NCI-H460 (cell line): ENCODE measurements at places on chromosomes 2 and 18.

DNA sequence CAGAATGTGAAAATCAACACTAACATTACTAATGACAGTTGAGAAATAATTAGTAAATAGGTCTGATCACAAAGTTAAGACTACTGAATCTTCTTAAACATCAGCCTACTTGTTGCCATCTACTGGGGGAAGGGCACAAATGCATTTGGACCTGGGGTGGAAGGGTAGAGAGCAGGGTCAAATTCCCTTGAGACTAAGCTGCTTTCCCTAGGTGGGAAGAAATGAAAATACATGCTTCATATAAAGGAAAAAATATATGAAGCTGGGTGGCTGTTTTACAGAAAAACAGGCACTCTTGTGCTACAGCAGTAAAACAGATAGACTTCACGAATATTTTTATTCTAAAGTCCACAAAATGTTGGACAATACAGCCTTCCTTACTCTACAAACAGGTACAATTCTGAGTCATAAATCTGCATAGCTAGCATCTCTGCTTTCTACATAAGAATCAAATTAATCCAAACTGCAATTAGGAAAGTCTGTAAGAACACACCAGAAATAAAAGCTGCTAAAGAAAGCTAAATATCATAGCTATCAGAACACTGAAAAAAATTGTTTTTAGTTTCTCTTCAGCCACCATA, 10.9 kb downstream of the TRIP12 start:
- DNase-seq = peak; percentile 30

DNA sequence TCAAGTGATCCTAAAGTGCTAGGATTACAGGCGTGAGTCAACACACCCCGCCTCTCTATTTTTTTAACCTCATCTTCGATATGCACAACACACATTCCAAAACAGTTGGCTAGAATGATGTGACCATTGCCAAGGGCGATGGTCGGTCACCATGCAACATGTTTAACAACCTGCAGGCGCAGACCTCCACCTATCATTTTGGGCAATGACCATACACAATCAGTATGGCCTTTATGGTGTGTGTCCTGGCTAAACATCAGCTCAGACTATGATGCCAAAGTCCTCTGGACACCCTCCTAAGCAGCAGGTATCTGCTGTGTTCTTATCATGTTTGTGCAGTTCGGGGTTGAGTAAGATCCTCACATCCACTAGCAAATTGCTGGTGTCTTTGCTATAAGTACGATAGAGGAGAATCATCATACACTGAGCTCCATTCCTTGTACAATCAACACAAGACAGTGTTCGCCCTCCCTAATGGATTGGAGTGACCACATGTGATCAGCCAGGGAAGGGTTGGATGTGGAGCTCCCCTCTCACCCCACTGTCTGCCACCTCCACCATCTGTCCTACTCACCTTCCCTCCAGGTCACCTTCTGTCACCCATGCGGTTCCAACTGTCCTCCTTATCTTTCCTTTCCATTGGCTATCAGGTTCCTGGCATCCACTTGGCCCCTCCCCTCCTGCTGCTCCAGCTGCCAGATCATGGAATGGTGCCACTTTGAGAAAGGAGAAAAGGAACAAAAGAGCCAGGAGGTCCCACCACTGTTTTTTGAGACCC, 7.9 kb upstream of the RNF152 start:
- no peak for DNase-seq

- no peak for DNase-seq
These were observed 548.9 kb upstream of the CDH2 start for GRCh38 chr18:28725876-28726275.

DNA sequence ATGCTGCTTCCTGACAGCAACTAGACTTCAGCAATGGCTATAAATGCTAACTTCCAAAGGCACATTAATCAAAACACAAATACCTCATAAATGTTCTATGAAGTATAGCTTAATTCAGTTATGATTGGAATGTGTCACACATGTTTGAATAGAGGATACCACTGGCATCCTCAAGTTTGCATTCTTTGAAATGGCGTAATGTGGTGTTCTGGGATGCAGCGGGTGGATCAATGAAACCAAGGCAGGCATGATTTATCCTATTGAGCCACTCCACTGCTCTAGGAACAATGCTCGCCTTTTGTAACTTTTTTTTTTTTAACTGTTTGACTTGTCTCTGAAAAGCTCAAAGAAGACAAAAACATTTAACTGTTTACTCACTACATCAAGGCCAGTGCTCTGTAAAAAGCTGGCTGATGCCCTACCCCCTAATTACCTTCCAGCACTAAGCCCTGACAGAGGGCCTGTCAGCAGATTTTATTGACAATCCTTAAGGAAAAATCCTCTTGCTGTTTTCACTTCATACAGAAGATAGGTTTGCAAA, 278.8 kb upstream of the SESTD1 start:
- DNase-seq = no peak

- DNase-seq = no peak
These were observed 75.9 kb upstream of the COL3A1 start for GRCh38 chr2:188898261-188898660.

DNA sequence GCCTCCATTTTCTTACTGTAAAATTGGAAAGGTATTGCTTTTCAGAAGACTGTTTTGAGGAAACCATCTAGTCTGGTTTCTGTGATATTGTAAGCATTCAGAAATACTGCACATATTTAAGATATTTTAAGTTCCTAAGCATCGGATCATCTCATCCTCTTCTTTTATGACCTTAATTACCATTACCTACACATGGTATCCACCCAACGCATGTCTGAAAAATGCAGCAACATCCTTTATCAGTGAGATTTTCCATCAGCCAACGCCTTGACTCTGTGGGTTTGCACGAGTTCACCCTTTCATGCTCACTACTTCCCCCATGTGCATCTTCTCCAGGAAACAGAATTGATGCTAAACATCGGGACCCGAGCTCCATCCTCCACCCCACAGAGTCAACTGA, 84.3 kb downstream of the COL4A4 start:
- DNase-seq = no peak

DNA sequence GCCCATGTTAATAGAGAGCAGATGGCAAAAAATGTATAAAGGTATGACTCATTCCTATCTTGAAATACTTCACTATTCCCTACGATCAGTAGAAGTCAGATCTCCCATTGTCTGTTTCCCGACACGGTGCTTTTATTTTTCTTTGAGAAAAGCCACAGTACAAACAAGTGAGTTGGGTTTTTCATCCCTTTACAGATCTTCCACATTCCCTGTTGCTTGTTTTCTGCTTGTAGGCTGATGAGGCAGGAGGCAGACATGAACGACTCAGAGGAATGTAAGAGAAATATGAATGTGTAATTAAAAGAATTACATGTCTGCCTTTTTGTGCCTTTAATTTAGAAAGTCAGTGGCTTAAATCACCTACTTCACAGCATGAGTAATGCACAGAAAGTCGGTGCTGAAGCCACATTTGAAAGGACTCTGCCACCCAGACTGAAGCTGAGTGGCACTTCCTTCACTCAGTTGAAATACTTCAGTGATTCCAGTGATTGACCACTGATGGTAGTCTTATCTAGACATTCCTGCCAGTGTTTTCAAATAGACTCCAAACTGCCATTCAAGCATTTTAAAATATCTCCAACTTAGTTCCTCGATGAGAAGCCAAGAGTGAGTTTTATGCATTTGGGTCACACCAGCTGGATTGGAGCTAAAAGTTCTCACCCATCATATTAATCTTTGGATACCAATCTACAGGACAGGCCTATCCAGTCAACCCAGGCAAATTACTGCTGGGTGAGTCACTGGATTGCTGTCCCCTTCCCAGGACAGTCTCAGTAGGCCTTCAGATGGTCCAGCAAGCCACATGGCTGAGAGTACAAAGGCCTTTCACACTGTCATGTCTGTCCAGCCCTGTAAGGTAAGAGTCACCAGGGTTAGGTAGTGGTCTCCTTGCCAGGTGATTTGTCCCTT, 79.0 kb downstream of the COLEC12 start:
- no peak for DNase-seq

GRCh38 chr18:31685097-31686082, 1.0 kb upstream of the B4GALT6 start:
- peak; percentile 64 for DNase-seq

- no peak for DNase-seq
These were observed 19.3 kb upstream of the CPS1 start for GRCh38 chr2:210536973-210537650.

GRCh38 chr2:153935511-153935910, 63.8 kb downstream of the GALNT13 start:
- DNase-seq = no peak

GRCh38 chr2:197137231-197137630, 173.3 kb downstream of the ANKRD44 start:
- DNase-seq = no peak

DNA sequence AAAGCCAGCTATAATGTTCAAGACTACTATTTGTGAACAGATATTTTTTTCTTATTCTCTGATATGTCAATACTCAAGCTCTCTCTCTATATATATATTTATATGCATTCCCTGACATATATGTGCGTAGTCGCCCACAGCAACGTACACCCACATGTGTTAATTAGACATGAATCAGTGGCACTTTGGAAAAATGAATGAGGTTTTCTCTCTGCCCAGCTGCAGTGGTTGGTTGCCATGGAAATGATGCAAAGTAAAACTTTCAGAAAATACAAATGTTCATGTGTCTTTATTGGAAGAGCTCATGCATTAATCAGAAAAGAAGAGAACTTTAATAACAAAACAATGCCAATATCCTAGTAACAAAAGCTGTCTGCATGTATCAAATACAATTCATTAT, 34.7 kb downstream of the UNC80 start:
- no peak for DNase-seq

DNA sequence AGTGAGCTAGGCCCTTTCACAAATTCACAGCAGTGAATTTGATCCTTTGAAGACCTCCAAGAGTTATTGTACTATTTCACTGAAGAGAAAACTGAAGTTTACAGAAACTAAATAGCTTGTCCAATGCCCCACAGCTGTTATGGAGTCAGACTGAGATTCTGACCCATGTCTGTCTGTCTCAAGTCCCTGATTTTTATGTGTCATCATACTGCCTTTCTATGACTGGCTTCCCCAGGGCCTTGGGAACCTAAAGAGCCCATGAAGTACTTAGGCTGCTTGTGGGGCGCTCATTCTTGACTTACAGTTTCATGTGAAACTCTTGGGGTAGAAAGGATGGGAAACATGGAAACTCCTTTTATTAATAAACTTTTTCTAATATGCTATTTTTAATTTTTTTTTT, 107.7 kb downstream of the ATL2 start:
- DNase-seq = no peak

DNA sequence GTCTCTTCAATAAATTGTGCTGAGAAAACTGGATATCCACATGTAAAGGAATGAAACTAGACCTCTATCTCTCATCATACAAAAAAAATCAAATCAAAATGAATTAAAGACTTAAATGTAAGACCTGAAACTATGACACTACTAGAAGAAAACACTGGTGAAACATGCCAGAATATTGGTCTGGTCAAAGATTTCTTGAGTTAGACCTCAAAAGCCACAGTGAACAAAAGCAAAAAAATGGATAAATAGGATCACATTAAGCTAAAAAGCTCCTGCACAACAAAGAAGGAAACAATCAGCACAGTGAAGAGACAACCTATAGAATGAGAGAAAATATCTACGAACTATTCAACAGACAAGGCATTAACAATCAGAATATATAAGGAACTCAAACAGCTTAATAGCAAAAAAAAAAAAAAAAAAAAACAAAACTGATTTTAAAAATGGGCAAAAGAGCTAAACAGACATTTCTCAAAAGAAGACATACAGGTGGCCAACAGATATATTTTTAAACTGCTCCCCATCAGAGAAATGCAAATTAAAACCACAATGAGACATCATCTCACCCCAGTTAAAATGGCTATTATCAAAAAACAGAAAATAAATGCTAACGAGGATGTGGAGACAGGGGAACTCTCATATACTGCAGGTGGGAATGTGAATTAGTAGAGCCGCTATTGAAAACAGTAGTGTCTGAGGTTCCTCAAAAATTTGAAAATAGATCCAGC, 66.3 kb downstream of the NCKAP1 start:
- no peak for DNase-seq

DNA sequence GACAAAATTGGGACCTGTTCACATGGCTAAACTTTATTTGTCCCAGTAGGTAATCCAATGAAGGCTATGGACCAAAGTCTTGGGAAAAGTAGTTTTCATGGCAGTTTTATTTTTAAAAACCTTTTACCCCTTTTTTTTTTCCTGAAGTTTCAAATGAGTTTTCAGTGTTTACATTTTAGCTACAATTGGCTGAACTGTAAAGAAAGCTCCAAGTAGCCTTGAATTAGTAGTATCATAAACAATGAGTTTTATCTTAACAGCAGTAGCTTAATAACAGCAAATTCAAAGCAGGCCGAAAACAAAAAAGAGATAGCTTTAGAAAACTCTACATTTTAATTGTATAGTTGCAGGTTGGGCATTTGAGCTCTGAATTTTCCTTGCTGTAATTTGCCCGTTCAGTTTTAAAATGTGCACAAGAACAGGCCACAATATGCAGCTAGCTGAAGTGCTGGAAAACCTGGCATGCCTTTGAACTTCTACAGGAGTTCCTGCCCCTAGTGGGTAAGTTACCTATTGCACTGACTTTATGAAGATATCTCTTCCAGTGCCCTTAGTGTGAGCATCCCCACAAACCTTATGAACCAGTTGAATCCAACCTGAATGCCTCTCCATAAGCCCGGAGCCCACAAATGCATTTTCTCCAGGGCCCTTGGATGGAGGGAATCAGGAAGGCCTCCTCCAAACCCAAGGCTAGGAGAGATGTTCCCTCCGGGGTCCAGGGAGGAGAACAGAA, 106.7 kb downstream of the XRCC5 start:
- peak; percentile 15 for DNase-seq

GRCh38 chr2:126494593-126494992, 161.4 kb upstream of the GYPC start:
- no peak for DNase-seq

GRCh38 chr2:10486601-10487079, 38.5 kb upstream of the ODC1 start:
- no peak for DNase-seq

DNA sequence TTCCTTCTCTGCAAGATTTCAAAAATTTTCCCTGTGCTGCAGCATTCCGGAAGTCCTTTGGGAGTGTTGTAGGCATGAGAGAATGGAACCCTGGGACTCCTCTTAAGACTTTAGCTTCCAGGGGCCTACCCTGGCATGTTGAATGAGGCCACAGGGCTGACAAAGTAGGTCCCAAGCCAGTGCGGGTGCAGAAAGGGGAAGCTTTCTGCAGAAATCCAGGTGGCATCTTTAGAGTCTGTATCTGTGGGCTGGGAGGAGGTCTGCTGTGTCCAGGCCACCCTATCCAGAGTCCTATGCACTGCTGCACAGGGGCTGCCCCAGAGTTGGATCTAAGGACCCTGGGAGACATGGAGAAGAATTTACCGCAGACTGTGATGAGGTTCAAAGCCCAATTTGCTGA, 1.9 kb upstream of the SIX2 start:
- no peak for DNase-seq

GRCh38 chr2:38092196-38092902, 16.4 kb upstream of the CYP1B1 start:
- DNase-seq = peak; percentile 96

DNA sequence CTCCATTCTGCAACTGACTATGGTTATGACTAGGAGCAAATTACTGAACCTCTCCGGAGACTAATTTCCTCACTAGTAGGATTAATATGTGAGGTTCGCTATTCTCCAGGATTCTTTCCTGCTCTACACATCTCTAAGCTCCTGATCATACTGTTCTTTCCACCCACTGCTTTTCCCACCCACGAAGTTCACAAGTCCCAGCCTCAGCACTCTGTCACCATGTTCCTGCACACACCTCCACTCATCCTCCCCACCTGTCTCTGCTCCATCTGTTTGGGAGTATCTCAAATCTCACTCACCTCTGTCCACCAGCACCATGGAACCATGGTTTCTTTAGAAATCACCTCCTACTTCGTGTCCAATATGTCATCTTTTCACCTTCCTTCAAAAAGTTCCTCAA, 185.3 kb downstream of the LRATD1 start:
- DNase-seq = no peak
